ENCODE measurements at places on chromosomes 7 and 10.

GRCh38 chr7:15921576-15921975 is 235.1 kb upstream of the MEOX2 start:
- DNase-seq: no peak

DNA sequence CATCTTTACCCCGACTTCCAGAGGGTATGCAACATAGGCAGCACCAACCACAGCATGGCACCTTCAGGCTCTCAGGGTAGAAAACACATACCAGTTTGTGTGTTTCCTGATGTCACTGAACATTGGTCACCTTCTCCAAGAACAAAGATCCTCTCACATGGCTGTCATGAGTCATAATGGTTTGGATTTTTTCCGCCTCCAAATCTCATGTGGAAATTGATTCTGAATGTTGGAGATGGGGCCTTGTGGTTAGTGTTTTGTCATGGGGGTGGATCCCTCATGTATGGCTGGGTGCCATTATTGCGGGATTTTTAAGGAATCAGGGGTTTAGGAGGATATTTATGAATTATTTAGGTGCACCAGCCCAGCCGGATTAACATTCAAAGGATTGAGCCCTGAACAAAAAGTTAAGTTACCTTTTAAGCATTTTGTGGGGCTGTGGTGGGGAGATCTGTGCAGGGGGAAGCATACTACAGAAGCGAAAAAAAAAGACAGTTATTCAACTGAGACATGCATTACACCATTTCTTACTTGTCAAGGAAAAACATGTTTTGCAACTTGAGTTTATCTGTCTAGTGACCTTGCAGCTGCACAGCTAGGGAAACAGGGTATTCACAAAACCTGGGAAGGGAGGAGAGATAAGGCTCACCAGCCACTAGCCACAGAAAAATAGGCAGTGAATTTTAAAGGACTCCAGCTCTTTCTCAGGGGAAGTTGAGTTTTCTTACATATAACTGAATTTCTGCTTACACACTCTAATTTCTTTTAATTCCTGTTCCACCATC is 774.1 kb upstream of the AUTS2 start:
- no peak for DNase-seq

DNA sequence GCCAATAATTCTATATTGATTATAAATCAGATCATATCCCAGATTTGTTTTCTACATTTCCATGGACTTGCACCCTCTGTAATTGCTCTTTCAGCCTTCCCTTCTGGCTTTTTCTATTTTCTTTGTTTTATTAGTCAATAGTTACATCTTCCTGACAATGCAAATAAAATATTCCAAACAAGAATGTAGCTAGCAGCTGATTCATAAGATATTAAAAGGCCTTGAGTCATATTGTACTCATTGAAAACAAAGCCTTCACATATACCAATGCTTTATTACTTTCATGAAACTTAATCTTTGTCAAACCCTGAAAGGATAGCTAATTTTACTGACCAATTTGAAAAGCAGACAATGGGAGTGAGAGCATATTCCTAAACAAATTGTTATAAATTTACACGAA is 10.7 kb upstream of the SFMBT2 start:
- DNase-seq: no peak

- no peak for DNase-seq
Observed at GRCh38 chr7:117808910-117809705, 64.1 kb downstream of the CTTNBP2 start.

DNA sequence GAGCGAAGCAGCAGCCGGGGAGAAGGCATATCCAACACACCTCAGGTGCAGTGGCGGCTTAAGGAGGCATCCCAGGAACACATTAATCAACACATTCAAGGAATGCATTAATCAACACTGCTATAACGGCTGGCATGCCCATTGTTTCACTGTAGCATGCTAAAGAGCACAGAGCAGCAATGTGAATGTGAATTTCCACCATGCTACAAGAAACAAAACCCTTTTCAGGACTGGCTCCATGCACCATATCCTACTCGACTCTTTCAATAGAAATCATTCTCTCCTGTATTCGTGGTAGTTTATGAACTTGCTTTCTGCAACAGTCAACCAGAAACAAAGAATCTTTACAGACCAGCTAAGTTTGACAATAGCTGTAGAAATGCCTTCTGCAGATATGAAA is 149.0 kb downstream of the NRCAM start:
- DNase-seq: no peak

DNA sequence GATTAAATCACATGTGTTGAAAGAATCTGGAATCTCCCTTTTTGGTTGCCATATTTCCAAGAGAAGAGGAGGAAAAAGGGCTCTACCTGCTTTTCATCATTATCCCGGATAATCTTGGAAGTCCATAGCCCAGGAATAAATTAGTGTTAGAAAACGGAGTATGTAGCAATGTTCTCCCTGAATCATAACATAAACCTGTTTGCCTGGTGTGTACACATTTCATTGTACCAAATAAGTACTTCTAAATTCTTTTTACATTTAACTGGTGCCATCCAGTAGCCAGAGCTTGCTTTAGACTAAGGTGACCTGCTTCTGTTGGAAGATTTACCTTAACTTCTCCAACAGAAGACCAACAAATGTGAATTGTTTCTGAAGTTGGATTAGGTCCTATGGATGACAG is 182.3 kb upstream of the C7orf33 start:
- DNase-seq: no peak

- no peak for DNase-seq
Observed at GRCh38 chr10:132109341-132110110, 43.8 kb downstream of the JAKMIP3 start.

- no peak for DNase-seq
Observed at GRCh38 chr7:158802535-158803366, 26.6 kb downstream of the ESYT2 start.

DNA sequence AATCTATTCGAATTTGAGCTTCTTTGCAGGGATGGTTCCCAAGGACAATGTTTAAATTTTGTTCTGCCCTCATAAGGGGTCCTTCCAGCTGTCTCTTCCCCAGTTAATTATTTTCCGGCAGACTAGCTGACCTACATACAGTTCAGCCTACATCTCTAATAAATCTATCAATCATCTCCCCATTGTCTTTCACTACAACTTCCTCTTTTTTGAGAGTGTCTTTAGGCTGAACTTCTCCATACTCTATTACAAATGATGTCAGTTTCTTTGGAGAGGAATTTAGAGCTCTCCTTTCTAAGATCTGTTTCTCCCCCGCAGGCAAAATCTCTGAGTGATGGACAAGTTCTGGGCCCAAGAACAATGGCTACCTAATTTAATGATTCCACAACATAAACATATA is 122.2 kb downstream of the PCLO start:
- DNase-seq: no peak

DNA sequence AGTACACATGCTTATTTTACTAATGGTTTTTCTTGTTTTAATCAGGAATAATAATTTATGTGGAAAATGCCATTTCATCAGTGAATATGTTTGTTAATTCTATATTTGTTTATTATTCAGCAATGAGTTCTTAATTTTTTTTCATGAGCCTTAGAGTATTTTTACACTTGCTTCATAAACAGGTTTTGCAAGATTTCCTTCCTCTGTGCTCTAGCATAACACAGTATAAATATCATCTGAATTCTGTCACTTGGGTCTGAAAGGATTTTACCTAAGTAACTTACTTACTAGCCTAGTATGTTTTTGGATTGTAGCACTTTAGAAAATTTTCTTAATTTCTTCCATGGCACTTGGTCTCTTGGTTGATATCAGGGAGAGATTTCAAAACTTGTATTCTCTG is 45.8 kb downstream of the GLCCI1 start:
- no peak for DNase-seq

DNA sequence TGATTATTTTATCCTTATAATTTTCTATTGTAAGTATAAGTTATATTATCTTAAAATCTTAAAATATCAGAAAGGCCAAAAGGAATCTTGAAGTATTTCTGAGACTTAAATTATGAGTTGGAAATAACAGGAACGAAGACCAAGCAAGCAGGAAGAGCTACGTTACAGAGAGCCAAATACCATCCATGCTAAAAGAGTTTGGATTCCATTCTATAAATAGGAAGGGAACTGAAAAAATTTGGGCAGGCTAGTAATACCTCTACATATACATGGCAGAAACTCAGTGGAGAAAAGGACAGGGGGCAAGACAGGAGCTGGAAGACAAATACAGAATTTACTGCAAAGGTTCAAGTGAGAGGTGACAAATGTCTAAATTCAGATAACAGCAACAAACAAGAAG is 16.7 kb downstream of the ITGB1 start:
- no peak for DNase-seq

- DNase-seq: no peak
Observed at GRCh38 chr7:107405559-107405958, 64.3 kb upstream of the GPR22 start.

DNA sequence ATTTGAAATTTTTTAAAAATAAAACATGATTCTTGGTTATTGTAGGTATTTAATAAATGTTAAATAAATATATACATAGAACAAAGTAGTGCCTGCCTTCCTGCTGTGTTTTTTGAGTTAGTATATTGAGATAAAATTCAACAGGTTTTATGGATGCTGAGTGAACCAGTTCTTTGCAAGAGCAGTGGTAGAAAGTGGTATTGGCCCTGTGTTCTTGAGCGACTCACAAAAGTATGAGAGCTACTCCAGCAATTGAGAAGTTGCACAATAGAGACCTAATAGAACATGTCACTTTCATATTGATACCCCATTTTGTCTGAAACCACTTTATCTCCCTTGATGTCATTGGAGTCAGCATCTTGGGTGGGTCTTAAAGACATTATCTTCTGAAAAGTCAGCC is 32.6 kb upstream of the GJD4 start:
- no peak for DNase-seq

DNA sequence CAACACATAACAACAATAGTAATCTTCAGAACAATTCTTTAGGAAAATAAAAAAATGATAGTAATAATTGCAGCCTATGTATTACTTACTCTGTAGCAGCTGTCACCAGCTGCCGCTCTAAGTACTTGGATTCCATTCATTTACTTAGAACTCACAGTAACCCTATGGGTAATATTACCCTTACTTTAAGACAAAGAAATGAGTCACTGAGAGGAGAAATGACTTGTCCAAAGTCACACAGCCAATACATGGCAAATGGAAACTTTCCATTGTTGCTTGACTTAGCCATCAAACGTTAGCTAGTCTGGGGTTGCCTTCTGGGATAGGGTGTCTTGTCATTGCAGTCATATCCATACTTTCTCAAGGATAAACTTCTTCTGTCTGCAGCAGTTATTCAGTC is 3.6 kb downstream of the CCNY start:
- no peak for DNase-seq

DNA sequence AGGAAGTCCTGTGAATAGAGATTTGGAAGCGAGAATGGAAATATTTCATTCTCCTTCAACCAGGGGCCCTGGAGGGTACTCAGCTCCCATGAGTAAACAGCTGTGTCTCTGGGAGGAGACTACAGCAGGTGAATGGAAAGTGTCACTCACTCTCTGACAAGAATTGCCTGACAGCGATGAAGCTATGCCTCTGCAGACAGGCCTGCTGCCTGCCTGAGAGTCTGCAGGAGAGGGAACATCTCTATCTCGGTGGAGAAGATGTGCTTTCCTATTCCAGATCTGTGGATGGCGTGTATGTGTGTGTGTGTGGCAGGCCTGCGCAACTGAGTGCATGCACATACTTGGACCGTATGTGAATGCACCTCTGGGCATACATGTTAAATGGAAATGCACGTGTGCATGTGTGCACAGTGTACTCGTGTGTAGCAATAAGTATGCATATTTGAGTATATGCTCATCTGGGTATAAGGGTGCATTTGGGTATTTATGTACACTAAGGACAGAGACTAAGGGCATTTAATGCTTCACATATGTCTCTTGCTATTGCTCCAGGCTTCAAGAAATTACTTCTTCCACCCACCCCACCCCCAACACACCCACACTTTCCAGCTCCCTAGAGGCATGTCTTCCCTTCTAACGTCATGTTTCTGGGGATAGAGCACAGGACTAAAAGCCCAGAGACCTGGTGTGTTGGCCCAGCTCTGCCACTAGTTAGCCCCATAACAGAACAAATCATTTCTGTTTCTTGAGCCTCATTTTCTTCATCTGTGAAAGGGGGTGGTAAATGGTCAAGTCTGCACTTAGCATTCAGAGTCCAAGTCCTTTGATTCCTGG is 4.6 kb upstream of the ADCYAP1R1 start:
- DNase-seq: no peak

DNA sequence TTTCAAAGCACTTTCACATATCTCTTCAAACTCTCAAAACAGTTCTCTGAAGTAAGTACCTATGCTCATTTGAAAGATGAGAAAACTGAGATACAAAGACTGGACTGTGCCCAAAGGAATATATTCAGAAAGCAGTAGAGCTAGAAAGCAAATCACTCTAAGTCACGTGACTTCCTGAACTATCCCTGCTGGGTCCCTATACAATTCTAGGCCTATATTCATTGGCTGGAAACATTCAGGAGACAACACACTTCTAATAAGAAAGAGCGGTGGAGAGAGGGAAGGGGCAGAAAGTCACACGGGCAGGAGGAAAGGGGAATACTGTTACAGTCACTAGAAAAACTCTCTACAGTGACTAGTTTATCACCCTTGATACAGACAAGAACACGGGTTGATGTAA is 140.0 kb downstream of the CHCHD3 start:
- DNase-seq: no peak

DNA sequence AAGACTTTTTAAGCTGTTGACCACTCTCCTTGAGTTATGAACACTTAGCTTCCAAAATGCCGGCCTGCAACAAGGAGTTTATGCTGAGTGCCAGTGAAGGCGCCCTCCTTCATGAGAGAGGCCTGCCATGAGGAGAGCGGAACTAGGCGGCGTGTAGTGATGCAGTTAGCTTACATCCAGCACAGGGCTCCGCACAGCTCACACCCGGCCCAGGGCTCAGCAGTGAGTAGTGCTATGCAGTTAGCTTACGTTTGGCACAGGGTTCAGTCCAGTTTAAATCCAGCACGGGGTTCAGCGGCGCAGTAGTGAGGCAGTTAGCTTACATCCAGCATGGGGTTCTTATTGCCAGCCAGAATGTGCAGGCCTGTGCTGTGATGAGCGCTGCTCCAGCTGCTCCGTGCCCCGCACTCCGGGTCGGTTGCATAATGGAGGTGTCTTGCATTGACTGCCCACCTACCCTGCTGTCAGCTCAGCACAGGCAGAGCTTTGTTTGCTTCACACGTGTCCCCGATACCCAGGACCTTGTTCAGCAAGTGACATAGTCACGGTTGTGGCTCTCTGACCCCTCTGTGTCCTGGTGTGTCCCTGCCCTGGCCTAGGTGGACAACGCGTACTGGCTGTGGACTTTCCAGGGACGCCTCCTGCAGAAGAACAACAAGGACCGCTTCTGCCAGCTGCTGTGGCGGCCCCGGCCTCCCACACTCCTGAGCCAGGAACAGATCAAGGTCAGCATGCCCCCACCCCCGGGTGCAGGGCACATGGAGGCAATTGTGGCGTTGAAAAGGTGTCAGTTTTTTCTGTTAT is 21.9 kb downstream of the EIF3B start:
- no peak for DNase-seq

GRCh38 chr7:18893156-18893555 is 224.3 kb downstream of the TWIST1 start:
- DNase-seq: no peak

- no peak for DNase-seq
Observed at GRCh38 chr7:124033095-124033806, 384 bp upstream of the TMEM229A start.

GRCh38 chr7:37320848-37321468 is 127.7 kb downstream of the ELMO1 start:
- no peak for DNase-seq

All from activated CD4-positive, alpha-beta T cell treated with anti-CD3 and anti-CD28 coated beads, Interleukin-2, amount 50 U/mL, for 4 hours (primary cell).